ENCODE measurements at places on chromosomes 3 and 15.

GRCh38 chr3:187044206-187044605 is 95.1 kb downstream of the RPL39L start:
- DNase-seq: peak; percentile 40

DNA sequence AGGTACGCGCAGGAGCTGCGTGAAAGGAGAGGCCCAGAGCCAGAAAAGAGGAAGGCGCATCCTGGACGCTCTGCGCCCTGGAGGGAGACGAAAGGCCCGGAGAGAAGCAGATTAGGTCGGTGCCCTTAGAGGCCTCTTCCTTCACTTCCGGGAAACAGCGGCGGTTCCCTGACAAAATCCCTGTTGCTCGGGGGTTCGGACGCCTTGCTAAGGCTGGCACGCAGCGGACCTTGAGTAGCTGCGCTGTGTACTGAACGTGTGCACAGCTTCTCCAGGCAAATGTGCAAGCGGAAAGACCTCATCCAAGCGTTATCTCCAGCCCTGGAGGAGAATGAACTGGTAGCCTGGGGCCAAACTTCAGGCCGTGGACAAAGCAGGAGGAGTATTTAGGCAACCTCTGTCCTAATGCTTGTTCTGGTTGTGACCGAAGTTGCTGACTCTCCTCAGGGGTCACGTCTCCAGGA is 3.0 kb upstream of the SOX14 start:
- DNase-seq: no peak

- DNase-seq: peak; percentile 44
These were observed 221.4 kb upstream of the NANOGP8 start for GRCh38 chr15:35306361-35306981.

- peak; percentile 3 for DNase-seq
These were observed 24.7 kb downstream of the C3orf20 start for GRCh38 chr3:14699643-14700042.

- DNase-seq: no peak
These were observed 30.8 kb upstream of the MAGEF1 start for GRCh38 chr3:184742676-184743135.

- no peak for DNase-seq
These were observed 203.1 kb upstream of the WNT5A start for GRCh38 chr3:55690177-55690576.

GRCh38 chr15:49606594-49606993 is 14.0 kb downstream of the FAM227B start:
- DNase-seq: no peak

- no peak for DNase-seq
These were observed 357.5 kb downstream of the FOXP1 start for GRCh38 chr3:71225951-71226564.

DNA sequence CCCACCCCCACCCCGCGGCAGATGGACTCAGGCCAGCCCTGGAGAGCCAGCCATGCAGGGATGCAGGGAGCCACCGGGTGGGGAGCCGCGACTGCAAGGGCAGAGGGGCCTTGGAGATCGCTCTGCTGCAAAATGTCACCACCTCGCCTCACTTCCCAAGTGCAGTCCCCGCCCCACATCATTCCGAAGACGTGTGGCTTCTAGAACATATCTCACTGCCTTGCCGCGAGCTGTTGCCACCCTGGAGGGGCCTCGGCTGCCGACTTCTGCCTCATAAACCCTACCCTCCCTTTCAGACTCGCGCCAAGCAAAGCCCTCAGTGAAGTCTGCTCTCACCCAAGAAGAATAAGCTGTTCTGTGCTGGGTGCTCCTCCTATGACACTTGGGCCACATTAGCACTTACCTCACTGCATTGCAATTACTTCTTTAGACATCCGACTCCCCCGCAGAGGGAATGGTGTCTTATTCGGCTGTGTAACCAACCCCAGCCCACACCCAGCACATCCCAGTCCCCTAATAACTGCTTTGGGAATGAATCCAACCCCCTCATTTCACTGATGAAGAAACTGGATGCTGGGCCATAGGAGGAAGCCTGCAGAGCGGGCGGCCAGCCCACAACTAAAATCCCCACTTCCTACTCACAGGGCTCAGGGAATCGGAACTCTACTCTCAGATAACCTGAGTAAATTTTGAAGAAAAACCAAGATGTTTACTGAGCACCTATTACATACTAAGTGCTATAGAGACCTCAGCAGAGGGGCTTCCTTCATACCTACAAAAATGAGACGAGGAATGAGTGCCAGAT is 8.6 kb downstream of the TLE3 start:
- no peak for DNase-seq

- peak; percentile 5 for DNase-seq
These were observed 272.2 kb upstream of the RARB start for GRCh38 chr3:25155652-25156471.

- no peak for DNase-seq
These were observed 116.5 kb downstream of the THSD4 start for GRCh38 chr15:71231758-71232157.

GRCh38 chr3:94184781-94185180 is 121.9 kb downstream of the NSUN3 start:
- DNase-seq: no peak

DNA sequence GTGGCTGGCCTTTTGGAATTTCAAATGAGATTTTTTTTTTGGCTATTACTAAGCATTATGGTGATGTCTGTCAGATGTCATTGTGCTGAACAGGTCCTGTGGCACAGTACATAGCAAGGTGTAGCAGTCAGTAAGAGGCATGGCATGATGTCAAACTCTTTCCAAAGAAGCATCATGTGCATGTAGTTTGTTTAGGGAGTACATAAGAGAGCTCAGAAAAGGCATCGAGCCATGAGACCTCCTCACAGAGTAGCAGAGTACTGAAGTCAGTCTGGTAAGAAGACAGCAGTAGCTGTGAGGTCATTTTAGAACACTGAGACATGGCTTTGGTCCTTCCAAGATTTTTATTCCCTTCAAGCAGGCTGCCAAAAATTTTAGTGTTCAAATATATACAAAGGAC is 134.9 kb upstream of the SPRED1 start:
- DNase-seq: no peak

- peak; percentile 91 for DNase-seq
These were observed 29.3 kb upstream of the DLG1 start for GRCh38 chr3:197327701-197328100.

GRCh38 chr3:189355481-189356201 is 183.9 kb downstream of the TPRG1 start:
- DNase-seq: no peak

GRCh38 chr3:121552379-121552778 is 6.6 kb upstream of the POLQ start:
- DNase-seq: no peak

DNA sequence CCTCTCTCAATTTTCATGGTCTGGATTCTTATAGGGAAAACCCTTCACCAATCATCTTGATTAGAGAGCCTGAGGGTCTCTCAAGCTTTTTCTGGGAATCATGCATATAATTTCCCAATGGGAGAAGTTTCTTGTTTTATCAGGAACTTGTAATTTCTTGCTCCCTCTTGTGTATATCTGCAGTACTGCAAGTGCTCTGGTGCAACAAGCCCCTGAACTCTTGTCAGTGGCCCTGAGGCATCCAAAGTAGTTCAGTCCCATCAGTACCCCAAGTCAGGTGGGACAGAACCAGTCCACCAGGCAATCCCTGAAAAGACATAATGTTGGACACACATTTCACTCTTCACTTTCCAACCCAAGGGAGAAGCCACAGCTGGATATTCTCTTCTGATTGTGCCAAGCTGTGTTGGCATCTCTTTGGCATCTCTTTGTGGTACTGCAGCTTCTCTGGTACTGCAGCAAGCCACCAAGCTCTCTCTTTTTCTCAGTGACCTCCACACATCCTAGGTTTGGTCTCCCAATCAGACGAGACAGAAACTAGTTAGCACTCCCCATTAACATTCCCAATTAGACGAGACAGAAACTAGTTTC is 214.5 kb downstream of the ZIC4 start:
- peak; percentile 74 for DNase-seq

GRCh38 chr15:70361891-70362290 is 264.2 kb upstream of the TLE3 start:
- DNase-seq: no peak

GRCh38 chr15:66986951-66987350 is 78.5 kb upstream of the SMAD3 start:
- peak; percentile 33 for DNase-seq

GRCh38 chr15:29652595-29652994 is 169.7 kb downstream of the TJP1 start:
- no peak for DNase-seq

GRCh38 chr3:9347081-9347480 is 15.8 kb upstream of the THUMPD3 start:
- no peak for DNase-seq

DNA sequence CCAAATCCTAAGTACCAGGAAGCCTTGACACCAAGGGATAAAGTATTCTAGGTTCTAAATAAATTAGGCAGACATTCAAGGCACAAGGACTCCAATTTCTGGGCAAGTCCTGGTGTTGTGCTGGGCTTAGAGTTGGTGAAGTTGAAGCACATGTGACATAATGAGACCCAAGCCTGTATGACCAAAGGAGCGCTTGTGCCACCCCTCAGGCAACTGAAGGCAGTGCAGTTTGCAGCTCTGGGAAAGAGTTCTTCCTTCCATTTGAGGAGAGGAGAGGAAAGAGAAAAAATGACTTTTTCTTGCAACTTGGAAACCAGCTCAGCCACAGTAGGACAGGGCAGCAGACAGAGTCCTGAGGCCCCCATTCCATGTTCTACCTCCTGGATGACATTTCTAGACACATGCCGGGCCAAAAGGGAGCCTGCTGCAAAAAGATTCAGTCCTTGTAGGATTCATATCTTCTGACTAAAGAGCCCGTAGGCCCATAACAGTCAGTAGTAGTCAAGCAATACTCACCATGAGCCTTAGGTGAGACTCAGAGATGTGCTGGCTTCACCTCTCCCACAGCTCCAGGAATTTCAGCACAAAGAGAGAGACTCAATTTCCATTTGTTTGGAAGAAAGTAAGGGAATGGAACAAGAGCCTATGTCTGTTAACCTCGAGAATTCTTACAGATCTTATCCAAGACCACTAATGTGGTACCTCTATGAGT is 588.8 kb upstream of the BCHE start:
- DNase-seq: no peak

GRCh38 chr3:150830094-150830681 is 67.2 kb upstream of the SIAH2 start:
- no peak for DNase-seq

- no peak for DNase-seq
These were observed 76.2 kb downstream of the RGMA start for GRCh38 chr15:93012786-93013185.

GRCh38 chr15:22780267-22780666 is 6.2 kb upstream of the NIPA1 start:
- no peak for DNase-seq

- no peak for DNase-seq
These were observed 29.8 kb downstream of the ZNF592 start for GRCh38 chr15:84778194-84778593.

DNA sequence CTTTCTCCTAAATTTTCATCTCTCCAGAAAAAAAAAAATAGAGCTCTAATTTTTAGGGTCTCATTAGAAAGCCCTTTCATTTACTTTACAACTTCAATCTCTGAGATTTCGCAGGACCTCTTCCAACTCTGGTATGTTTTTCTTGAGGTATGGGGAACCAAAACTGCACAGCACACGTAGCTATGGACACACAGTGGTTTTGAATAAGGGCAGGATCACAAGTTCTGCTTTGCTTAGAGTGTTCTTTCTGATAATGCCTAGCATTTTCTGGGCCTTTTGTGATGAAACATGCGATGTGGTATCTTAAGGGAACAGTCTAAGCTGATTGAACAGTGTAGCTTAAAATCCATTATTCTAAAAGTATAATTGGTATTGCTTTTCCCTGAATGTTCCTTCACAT is 25.3 kb downstream of the ZNF592 start:
- peak; percentile 28 for DNase-seq

DNA sequence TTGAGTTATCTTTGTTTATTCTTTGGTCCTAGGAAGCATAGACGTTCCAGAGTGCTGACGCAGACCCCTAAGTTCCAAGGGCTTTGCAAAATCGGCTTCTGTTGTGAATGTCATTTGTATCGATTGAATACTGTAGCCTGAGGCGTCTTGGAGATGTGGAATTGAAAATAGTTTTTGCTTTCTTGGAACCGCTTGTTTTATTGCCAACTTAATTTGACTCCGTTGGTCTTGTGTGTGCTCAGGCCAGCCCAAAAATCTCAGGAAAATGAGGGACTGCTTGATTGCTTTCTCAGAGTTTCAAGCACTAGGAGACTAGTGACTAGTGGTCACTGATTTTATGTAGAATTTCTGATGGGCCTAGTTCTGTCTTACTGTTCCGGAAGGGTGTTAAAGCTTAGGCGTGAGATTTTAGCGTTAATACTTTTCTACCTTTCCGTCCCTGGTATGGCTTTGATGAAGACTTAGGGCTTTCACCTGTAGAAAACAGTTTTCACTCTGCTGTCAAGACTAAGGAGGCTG is 263 bp upstream of the UTS2B start:
- DNase-seq: peak; percentile 52

DNA sequence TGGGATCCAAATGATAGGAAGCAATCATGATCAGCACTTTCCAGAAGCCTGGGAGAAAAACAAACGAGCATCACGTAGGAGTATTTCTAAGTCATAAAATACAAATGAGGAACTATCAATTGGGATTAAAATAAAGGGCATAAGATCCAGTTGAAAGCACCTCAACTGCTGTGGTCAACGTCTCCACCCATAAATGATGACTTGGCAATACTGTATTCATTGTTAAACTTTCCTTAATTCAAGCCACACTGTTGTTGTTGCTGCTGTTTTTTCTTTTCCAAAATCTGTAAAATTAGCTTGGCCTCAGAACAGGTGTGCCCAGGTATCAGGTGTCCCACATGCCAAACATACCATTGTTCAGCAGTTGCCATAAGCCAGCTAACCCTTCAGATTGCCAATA is 395.8 kb downstream of the NTRK3 start:
- no peak for DNase-seq

- no peak for DNase-seq
These were observed 45.1 kb upstream of the C15orf39 start for GRCh38 chr15:75156326-75157215.

GRCh38 chr3:194205675-194206133 is 69.8 kb downstream of the HES1 start:
- no peak for DNase-seq

- no peak for DNase-seq
These were observed 37.4 kb upstream of the DCP1A start for GRCh38 chr3:53384465-53385423.

DNA sequence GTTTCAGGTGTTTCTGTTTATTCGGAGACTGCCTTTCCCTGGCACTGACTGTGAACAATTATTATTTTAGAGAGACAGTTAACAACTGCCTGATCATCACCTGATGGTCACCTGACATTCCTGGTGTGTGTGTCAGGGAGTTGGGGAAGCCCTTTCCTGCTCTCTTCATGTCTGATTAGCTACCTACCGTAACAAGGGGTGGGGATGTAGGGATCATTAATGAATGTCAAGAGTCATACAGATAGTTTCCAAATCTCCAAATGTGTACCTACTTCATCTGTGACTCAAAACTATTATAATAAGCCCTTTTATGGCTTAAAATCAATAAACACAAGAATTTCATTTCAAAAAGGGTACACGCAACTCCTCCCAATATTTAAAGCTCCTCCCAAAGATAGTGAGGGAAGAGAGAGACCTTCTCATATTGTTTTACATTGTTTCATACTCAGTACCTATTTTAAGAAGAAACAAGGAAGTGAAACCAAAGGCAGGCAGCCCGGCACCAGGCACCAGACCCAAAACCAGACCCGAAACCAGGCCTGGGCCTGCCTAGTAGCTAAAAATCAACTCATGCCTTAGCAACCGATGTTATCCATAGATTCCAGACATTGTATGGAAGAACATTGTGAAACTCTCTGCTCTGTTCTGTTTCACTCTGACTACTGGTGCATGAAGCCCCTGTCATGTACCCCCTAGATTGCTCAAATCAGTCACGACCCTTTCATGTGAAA is 844.9 kb upstream of the ALCAM start:
- DNase-seq: peak; percentile 64

- DNase-seq: no peak
These were observed 183.2 kb upstream of the STAC start for GRCh38 chr3:36197151-36197550.

Data from pons (tissue), 1 donor.